Kidney (tissue), 22 donors: ENCODE measurements at places on chromosomes 5 and 9. TPM values are rescaled to one million over a fixed set of nuclear protein-coding genes. Genes with fewer than 3 reads are reported as not detected.

GRCh38 chr9:113876993-113877368 is 872 bp downstream of the ZNF618 start:
- DNase-seq = no peak

- no peak for DNase-seq
Measured at GRCh38 chr9:20015427-20015931, 226.6 kb upstream of the SLC24A2 start.

Gene TIFAB
- not detected for polyA plus RNA-seq

- no peak for DNase-seq
Measured at GRCh38 chr5:82804155-82804690, 273.0 kb downstream of the TMEM167A start.

- DNase-seq = no peak
Measured at GRCh38 chr5:59437176-59437575, 456.4 kb downstream of the PDE4D start.

Gene IARS1
- 30.7 TPM for polyA plus RNA-seq

DNA sequence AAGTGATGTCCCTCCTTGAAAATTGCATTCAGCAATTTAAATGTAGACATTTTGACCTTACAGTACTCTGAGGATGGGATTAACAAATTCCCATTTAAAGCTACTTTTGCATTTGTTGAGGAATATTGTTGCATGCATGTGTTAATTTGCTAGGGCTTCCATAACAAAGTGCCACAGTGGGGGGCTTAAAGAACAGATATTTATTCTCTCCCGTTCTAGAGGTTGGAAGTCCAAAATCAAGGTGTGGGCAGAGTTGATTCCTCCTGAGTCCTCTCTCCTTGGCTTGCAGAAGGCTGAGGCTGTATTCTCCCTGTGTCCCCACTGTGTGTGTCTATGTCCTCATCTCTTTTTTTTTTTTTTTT is 51.8 kb upstream of the CDK20 start:
- DNase-seq = no peak
